ENCODE measurements at places on chromosomes 11 and 22. TPM values are rescaled to one million over a fixed set of nuclear protein-coding genes. Genes with fewer than 3 reads are reported as not detected.

DNA sequence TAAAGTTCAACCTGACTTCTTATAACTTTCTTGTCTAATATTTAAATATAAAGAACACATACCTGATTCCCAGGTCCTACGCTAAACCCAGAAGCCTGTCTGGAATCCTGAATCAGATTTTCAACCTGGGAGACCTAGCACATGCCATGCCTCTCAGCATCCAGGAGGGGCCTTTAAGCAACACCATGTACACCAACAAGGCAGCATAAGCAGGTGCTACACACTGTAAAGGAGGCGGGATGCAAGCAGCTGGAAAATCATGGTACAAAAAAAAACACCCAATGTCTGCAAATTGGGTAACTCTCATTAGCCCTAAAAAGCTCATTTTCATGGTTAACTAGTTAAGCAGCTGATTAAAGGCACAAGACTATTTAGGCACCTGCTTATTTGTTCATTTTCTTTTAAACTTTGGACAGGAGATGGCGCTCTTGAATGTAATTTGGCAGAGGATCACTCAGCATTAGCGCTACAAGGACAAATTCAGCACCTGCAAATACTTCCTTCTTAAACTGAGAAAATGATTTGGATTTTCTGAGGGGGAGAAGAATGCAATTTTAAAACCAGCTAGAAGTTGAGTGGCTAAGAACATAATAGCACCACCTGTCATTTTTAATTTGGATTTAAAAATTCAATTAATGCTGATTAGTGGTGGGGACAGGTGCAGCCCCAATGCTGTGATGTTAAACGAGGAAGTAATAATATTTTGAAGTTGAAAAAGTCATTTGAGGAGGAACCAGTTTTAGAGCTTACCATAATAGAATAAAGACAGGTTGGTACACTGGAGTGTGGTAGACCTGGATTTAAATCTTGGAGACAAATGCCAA is 104.0 kb downstream of the FAR1 start:
- DNase-seq, result peak; percentile 68

DNA sequence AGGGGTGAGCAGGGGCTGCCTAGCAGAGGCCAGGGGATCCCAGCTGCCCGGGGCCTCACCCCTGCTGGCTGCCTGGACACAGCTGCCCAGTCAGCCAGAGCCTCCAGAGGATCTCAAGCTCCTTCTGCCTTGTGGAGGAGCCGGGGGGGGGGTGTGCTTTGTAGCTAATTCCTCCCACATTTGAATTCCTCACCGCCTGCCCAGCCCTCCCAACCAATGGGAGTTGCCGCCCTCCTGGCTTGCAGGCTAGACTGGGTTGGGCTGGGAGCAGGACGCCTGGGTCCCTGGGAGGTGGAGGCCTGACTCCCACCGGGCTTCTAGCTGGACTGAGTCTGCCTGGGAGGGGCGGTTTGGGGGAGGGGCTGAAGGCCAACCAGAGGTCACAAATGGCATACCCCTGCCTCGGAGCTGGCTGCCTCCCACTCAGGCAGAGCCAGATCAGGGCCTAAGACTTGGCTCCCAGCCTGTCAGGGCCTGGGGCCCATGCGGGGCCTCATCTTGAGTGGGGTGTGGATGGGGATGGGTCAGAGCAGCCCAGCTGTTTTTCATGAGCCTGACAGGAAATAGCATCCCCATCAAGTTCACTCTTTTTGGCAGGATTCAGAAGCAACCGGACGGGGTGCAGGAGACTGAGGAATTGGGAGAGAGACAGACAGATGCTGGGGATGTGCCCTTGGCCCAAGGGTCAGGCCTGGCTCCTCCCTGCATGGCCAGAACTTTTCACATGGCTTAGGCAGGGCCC is 29.2 kb upstream of the PDE2A start:
- DNase-seq, result no peak

DNA sequence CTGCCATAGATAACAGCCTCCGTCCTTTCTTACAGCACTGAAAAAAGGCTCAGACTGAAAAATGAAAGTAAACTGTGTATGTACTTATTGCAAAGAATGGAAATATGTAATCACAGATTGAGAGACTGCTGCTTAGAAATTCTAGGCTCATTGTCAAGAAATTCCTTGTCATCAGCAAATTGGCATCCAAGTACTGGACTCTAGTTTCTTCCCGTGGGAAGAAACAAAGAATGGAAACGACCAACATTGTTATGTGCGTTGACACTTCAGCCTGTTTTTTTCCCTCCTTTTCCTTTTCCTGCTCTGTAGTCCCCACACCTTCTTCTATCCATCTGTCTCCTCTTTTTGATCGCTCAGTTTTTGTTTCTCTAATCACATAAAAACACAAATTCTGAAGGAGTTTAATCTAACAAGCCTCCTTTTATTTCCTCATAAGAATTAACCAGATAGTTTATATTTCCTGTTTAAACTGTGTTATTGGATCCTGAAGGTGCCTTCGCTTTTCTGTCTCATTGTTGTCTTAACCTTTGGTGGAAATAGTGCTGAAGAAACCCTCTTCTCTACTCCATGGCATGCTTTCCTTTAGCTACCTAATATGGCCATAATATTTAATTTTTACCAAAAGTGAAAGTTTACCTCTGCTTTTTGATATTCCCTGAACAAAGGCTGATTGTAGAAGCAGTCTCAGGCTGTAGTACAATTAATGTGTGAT is 20.0 kb upstream of the CASP12 start:
- no peak for DNase-seq

DNA sequence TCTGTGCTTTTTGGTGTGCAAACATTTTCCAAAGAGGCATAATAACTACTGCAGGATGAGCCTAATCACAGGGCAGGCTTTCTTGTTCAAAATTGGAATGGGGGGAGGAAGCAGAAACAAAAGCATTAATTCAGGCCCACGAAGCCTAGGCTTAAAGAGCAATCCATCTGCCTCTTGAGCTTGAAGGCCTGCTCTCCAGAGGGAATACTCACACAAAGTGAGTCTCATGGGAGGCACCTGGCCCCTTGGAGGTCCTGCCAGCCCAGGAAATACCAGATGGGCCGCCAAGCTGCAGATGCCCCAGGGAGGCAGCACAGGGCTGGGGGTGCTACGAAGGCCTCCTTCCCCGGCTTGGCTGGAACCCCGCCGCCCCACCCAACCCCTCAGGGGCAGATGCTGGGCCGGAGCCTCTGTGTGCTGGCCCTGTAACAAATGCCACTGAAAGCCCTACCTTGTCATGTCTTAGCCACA is 39.3 kb upstream of the COMT start:
- no peak for DNase-seq

DNA sequence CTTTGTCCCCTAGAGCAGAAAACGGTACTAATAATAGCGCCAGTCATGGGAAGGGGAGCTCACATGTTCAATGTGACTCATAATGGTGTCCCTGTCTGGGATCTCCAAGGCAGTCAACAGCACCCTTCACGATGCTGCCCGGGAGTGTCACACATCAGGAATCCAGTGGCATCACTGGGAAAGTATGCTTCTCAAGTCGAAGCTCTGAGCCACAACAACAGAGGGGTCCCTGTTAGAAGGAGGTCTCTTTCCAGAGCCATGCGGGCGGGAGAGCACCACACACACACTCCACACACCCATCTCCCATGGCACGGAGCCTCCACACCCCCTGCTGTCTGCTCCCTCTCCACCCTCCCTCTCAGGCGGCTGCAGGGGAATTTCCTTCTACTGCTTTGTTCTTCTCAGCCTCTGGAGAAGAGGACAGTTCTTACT is 119.7 kb downstream of the ETS1 start:
- peak; percentile 87 for DNase-seq

DNA sequence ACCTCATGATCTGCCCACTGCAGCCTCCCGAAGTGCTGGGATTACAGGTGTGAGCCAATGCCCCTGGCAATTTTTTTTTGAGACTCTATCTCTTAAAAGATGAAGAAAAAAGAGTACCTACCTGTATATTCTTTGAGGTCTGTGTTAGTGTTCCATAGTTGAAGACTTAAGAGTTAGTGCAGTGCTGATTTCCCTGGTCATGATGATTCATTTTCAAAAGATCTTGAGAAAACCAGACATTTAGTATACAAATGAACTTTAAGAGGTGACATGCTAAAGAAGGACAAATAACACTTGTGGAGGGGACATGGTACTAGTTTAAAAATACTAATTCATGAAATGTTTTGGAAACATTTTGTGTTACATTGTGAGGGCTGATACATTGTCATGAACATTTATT is 17.7 kb downstream of the CBL start:
- no peak for DNase-seq

DNA sequence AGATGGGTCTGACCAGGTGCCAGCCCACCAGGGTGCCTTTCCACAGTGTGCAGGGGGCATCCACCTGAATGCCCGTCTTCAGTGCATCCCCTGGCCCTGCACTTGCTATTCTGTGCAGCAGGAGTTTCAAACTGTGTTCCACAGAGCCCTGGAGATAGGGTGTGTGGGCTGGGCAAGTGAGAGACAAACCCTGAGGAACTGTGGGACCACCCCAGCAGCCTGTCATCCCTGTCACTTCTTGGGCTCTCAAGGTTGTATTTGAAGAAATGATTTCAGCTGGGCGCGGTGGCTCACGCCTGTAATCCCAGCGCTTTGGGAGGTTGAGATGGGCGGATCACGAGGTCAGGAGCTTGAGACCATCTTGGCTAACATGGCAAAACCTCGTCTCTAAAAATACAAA is 6.4 kb upstream of the DGAT2 start:
- DNase-seq, result no peak

DNA sequence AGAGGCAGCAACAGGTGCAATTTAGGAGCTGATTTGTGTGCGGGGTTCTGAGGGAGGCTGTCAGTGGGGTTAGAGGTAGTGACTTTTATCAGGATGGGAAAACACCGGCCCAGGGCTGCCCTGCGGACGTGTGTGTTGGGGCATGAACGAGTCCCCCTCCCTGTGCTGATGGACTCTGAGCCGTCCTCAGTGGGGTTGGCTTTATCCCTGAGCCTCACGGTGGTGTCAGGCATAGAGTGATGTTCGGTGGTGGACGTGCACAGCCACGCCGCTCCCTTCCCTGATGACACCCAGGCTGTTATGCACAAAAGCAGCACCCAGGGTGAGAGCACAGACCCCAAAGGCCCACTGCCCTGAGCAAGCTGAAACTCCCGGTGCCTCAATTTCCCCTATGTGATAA is 809.1 kb downstream of the BRD1 start:
- no peak for DNase-seq

- DNase-seq, result no peak
Observed at GRCh38 chr11:134079317-134079716, 10.4 kb downstream of the JAM3 start.

SUSD2 gene
- total RNA-seq, result 5.5 TPM

- no peak for DNase-seq
Observed at GRCh38 chr11:35558513-35558912, 33.1 kb upstream of the PAMR1 start.

DNA sequence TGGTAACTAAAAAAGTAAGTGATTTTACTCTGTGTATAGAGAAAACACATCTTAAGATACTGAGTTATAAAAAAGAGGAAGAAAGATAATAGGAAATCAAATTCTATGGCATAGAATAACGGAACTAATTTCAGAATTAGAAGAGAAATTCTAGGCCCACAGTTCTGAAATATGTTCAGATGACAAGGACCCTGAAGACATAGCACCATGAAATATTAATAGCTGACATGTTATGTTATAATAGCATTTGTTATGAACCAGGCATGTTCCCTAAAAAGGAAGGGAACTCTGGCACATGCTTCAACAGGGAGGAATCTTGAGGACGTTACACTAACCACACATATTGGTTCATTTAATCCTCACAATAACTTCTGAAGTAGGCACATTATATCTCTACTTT is 32.7 kb downstream of the PRDM10 start:
- no peak for DNase-seq

- DNase-seq, result no peak
Observed at GRCh38 chr22:48821346-48821690, 1006.4 kb downstream of the BRD1 start.

DNA sequence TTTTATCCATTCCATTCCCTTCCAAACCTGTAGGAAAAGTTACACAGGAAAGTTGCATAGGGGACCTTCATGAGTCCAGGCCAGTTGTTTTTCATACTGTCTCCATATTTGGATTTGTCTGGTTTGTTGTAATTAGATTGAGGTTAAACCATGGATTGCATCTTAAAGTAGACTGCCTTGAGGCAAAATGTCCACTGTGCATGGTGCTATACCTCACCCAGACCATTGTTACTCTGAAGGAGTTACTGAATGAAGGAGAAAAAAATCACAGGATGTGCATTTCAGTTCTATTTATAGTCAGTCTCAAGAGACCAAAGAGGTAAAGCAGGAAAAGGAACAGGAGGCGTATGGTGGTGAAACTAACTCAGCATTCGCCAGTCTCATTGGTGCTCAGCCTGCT is 29.6 kb upstream of the L3MBTL2 start:
- DNase-seq, result no peak

DNA sequence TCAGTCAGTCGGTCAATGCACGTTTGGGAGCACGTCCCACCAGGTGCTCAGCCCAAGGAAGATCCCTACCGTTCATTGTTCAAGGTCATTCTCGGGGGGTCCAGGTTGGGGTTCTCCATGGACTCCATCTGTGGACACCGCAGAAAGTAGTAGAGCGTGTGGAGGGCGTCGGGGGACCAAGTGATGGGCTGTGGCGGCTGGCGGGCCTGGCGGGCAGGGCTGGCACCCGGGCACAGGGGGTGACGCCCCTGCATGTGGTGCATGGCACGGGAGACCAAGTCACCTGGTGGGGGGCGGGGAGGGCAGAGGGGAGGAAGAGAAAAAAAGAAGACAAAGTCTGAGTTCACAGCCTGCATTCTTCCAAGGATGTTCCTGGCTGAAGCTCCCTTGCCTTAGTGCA is 91.8 kb downstream of the NAT10 start:
- DNase-seq, result no peak

- DNase-seq, result no peak
Observed at GRCh38 chr11:70033711-70034070, 44.4 kb upstream of the ANO1 start.

- DNase-seq, result no peak
Observed at GRCh38 chr22:44382116-44383038, 69.6 kb upstream of the SHISAL1 start.

DDX10 gene
- 26.4 TPM for total RNA-seq

- DNase-seq, result no peak
Observed at GRCh38 chr11:130858215-130858614, 58.1 kb downstream of the SNX19 start.

- DNase-seq, result no peak
Observed at GRCh38 chr11:12770966-12771597, 96.9 kb downstream of the TEAD1 start.

CRYBB3 gene
- 2.1 TPM for total RNA-seq

TRIM6 gene
- total RNA-seq, result 3.9 TPM

GRCh38 chr22:30386960-30387827 is at the start of gene RNF215:
RNF215 (minus strand) TSS chr22:30387411; CDS start chr22:30387313, 98 bp downstream.
- peak; percentile 89 for DNase-seq

- no peak for DNase-seq
Observed at GRCh38 chr11:8386134-8386864, 122.6 kb upstream of the LMO1 start.

- no peak for DNase-seq
Observed at GRCh38 chr11:116928845-116929244, 91.4 kb upstream of the APOA1 start.

DNA sequence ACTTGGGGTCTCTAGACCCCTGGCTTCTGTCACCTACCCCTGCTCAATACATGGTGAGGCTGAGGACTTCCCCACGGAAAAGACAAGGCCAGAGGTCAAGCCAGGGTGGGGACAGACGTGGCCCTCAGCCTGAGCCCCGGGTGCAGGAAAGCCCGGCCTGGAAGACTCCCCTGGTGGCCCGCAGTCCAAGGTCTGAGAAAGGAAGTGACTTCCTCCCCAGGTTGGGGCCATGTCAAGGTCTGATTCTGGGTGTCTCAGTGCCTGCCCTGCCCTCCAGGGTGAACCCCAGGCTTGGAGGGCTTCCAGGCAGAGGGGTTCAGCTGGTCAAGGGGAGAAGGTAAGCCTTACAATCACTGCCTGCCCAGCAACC is 3.9 kb downstream of the CTSD start:
- DNase-seq, result no peak
